ENCODE measurements at places on chromosomes 6 and 20. TPM values are rescaled to one million over a fixed set of nuclear protein-coding genes. Genes with fewer than 3 reads are reported as not detected.

Gene HDAC2
- polyA plus RNA-seq: 119 TPM

GRCh38 chr6:137840252-137840651 is 26.8 kb upstream of the TNFAIP3 start:
- no peak for DNase-seq

GRCh38 chr6:99530627-99531026 is 15.4 kb upstream of the USP45 start:
- DNase-seq: no peak

- DNase-seq: no peak
Observed at GRCh38 chr6:44029444-44030185, 97.6 kb downstream of the MRPL14 start.

GRCh38 chr6:37238381-37238780 is 19.2 kb upstream of the TBC1D22B start:
- no peak for DNase-seq

GRCh38 chr6:169185011-169185521 is 68.6 kb downstream of the THBS2 start:
- no peak for DNase-seq

GRCh38 chr6:142816031-142816430 is 128.9 kb downstream of the HIVEP2 start:
- no peak for DNase-seq

Gene MYLK4
- polyA plus RNA-seq: under 0.01 TPM

Gene RIPPLY2
- polyA plus RNA-seq: 0.67 TPM

Gene CDK5RAP1
- polyA plus RNA-seq: 30.0 TPM

DNA sequence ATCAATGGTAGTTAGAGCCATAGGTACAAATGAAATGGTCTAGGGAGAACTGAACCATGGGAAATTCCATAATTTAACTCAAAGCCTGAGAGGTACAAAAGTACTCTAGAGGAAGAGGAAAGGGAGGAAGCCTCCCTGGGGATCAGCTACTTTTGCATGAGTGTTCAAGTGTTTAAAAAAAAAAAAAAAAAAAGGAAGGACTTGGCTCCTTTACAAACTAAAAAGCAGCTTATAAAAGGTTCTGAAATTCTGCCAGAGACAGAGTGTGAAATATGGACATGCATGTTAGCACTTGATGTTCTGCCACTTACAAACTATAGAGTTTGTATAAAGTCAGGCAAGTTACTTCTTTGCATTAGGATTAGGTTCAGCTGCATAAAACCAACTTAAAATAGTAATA is 290.0 kb downstream of the TBC1D7 start:
- no peak for DNase-seq

Gene ANKRD66
- polyA plus RNA-seq: 0.04 TPM

Gene POM121L2
- not detected for polyA plus RNA-seq

DNA sequence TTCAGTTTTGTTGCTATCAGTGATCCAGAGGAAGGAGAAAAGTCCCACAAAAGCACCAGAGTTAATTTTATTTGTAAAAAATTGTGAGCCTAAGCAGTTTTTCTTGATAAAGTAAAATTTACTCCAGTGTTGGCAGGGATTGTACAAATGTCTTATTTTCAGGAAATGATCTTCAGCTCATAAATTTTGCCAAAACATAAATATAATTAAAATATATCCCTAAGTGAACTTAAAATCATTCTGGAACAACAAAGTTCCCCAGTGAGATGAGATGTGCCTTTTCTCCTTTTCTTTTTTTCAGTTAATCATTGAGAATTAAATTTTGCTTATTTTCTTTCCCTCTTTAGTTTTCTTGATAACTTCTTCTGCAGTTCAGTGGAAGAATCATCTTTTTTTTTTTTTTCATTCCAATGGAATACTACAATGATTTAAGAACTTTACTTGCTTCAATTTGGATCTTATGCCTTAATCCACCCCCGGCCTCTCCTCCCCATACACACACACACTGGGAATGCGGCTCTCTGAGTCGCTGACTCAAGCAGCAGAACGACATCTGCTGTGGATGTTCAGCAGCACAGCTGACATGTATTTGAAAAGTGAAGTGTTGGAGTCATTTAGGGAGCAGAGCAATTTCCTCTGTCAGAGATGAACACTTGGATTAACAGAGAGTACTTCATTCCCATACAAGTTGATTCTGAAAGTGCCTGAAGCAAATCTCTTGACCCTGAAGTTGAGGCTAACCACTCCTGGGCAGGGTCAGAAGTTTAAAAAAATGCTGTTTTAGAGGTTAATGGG is 27.7 kb upstream of the LAMA4 start:
- peak; percentile 36 for DNase-seq

Gene KHDC1L
- not detected for polyA plus RNA-seq

GRCh38 chr20:39538317-39538716 is 576.2 kb downstream of the DHX35 start:
- DNase-seq: no peak

- no peak for DNase-seq
Observed at GRCh38 chr20:15806105-15806504, 767.1 kb downstream of the KIF16B start.

Gene C6orf118
- not detected for polyA plus RNA-seq

Gene IL17F
- polyA plus RNA-seq: not detected

Gene PERP
- 83.4 TPM for polyA plus RNA-seq

Gene CEP162
- polyA plus RNA-seq: 2.4 TPM

Gene PDCD2
- polyA plus RNA-seq: 59.3 TPM

- DNase-seq: no peak
Observed at GRCh38 chr6:137173501-137173900, at the start of gene IL22RA2. TSS of gene IL22RA2 (minus strand) at chr6:137173644. CDS start at chr6:137161749, 11,895 bp downstream.

DNA sequence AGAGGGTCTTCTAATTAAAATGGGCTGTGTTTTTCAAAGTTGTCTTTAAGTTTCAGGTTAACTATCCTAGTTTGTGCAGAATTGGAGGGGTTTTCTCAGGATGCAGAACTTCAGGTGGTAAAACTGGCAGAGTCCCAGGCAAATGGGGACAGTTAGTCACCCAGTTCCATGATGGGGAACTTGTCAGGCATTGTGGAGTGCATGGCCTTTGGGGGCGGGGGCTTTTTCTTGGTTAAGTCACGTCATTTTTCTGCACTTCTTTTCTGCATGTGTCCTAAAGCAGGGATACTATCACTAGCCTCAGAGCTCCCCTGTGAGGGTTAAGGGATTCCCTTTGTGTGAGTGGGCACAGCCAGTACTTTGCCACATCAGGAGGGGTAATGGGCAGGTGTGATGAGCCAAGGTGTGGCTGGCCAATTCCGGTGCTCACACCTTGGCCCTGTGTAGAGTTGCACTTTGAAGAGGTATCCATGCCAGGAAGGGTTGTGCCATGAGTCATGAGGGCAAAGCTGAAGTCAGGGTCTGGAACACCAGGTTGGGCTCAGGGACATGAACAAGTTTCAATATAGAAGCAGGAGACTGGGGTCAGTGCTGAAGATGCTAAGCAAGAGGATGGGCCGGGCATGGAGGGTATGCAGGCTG is 126.0 kb upstream of the RREB1 start:
- DNase-seq: peak; percentile 67

GRCh38 chr6:105804424-105804823 is 281.7 kb upstream of the PRDM1 start:
- no peak for DNase-seq

- no peak for DNase-seq
Observed at GRCh38 chr6:130932438-130932837, 105.2 kb downstream of the SMLR1 start.

DNA sequence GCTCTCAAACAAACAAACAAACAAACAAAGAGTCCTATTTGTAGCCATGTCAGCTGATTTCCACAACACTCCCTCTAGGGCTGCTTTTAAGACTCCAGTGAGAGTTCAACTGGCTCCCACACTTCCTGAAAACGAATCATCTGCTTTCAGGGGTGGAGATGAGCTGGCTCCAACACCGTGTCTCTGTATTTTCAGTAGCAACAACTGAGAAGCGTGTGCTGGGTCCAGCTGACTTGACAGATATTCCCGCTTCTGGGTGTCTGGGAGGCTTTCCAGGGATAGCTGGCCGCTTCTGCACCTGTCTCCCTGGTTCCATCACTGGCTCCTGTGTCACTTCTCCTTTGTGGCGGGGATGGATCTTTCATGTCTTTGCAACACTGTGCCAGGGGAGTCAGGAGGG is 272.5 kb upstream of the SOX4 start:
- DNase-seq: no peak

Gene IER3
- polyA plus RNA-seq: 15.7 TPM

GRCh38 chr20:36895036-36895435 is 19.1 kb downstream of the TLDC2 start:
- no peak for DNase-seq

Gene CTCFL
- polyA plus RNA-seq: 0.03 TPM

DNA sequence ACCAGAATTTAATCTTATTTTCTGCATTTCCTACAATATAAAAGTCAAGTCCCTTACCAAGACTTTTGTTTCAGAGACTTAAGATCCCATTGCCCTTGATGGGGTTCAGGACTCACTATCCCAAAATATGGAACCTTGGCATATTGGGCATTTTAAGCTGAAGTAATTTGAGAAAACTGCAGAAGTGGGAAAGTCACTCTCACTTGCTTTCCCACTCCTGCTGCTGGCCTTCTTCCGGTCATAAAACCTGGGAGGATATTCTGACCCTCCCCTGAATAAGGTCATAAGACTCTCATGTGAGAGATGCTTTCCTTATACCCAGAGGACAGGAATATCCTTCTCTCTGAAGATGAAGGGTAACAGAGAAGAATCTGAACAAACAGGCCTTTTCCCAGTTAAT is 92.8 kb upstream of the IFNGR1 start:
- DNase-seq: no peak

GRCh38 chr6:43129434-43130194 is 41.5 kb upstream of the SRF start:
- peak; percentile 59 for DNase-seq

GRCh38 chr20:10412591-10413408 is 21.2 kb downstream of the MKKS start:
- no peak for DNase-seq

- DNase-seq: no peak
Observed at GRCh38 chr6:74137911-74138310, 441.9 kb downstream of the CD109 start.

GRCh38 chr6:166553563-166554271 is 32.8 kb downstream of the RAMACL start:
- DNase-seq: no peak

Gene SRSF12
- polyA plus RNA-seq: 0.15 TPM

DNA sequence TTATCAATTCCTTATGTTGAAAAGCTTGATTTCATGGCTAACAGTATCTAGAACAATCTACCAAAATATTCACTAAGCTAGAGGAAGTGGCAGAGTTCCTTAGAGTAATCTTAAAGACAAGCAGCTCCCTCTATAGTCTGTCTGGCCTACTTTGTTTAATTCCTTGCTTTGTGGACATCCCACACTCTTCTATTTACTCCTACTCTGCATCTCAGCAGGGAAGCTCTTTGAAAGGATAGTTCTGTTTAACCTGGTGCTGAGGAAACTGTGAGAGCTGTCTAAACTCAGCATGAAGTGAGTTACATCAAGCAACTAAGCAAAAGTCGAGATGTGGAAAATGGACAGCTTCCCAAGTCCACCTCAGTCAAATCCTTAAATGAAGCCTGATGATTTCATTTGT is 4.3 kb downstream of the REV3L start:
- DNase-seq: peak; percentile 42

- DNase-seq: no peak
Observed at GRCh38 chr6:163309491-163310026, 105.0 kb upstream of the QKI start.

DNA sequence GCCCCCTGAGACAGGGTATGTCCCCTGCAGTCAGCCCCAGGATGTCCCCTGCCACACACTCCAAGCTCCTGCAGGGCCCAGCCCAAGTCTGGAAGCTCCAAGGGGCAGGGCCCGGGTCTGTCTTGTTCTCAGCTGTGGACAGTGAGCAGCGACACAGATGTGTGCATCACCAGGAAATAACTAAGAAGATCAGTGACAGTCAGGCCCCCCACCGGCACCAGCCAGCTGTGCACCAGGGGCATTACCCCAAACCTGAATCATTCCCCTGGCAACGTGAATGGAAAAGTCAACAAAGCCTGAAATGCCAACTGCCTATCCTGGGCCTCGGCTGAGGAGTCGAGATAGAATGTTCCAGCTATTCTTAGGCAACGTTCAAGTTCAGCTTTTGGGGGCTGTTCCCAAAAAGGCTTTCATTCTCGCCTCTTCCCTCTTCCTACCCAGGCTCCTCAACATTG is 105.0 kb downstream of the PREX1 start:
- peak; percentile 46 for DNase-seq

Gene TCF21
- polyA plus RNA-seq: 6.9 TPM

- DNase-seq: no peak
Observed at GRCh38 chr20:33828967-33829560, 17.9 kb downstream of the CHMP4B start.

DNA sequence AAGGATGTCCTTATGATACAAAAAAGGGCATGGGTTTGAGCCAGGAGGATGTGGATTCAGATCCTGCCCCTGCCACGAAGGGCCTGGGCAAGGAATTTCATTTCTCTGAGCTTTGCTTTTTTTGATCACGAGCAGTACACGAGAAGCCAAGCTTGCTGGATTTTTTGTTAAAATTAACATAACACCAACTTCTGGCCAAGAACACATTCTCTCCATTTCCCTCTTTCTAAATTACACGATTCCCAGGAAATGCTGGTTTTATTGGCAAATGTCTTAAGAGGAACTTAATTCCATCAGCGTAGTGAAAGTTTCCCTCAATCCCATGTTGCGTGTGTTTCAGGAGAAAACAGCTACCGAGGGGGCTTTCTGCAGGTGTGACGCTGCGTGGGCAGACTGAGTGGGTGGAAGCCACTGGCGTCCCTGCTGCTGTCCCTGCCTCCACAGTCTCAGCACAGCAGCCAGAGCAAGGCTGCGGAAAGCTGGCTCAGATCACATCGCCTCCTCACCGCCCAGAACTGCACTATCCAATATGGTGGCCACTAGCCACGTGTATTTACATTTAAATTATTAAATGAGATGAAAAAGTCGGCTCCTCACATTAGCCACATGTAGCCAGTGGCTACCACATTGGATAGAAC is 120.8 kb upstream of the INSM1 start:
- DNase-seq: no peak

DNA sequence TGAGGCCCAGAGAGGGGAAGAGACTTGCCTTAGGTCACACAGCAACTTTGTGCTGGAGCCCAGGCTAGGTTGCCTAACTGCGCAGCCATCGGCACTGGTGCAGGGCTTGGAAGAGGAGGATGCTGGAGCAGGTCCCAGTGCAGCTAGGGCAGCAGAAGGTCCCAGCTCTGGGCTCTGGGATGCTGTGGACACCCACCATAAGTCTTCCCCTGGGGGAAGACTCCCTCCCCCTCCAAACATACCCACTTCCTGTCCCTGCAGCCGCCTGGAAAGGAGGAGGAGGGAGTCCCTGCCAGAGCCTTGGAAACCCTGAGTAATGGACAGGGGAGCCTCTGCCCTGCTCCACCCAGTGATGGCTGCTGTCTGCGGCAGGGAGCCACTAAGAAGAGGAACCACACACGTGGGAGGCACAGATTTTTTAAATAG is 93.6 kb downstream of the NCR2 start:
- no peak for DNase-seq

GRCh38 chr6:53928641-53929040 is 133.8 kb downstream of the LRRC1 start:
- DNase-seq: no peak

DNA sequence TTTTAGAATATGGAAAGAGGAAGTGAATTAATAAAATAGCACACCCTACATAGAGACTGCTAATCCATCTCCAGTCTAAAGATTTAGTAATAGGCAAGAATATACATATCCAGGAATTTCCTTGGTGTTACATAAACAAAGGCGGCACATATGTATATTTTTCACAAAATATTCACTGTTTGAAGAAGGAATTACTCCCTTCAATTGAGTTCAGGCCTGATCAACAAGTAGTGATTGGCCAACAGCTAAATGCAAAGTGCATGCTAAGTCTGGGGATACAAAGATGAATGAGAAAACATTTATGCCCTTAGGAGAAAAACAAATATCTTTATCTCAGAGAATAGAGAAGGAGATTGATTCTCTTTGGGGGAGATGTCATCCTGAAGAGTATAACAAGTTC is 6.5 kb upstream of the HCRTR2 start:
- no peak for DNase-seq
